ENCODE measurements at places on chromosomes 16 and 17.
A peak's percentile ranks its signal among the peaks of the same experiment; 100 is the strongest.

DNA sequence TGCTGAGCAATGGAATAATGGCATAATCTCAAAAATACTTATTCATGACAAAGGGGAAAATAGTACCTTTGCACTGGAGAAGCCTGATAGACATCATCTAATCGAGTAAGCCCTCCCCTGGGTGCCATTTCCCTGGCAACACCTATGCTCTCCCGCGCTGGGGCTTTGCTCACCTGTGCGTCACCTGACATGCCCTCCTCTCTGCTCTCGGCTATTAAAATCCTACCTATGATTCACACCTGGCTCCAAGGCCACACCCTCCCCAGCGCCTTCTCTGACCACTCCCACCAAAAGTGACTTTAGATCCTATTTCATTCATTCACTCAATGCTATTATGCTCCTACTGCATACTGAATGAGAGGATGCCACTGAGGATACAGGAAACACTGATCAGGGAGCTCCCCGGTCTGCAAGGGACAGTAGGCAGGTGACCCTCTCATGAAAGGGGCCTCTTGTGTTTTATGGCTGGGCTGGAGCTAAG, 83.9 kb downstream of the NT5M start:
- DNase-seq = no peak

GRCh38 chr17:8836821-8837562, 30.5 kb downstream of the PIK3R6 start:
- DNase-seq = no peak

- no peak for DNase-seq
Measured at GRCh38 chr17:2975469-2975958, 87.9 kb downstream of the OR1D5 start.

- no peak for DNase-seq
Measured at GRCh38 chr17:57035971-57036481, 49.0 kb upstream of the AKAP1 start.

GRCh38 chr17:42288803-42289610, 709 bp downstream of the STAT5A start:
- no peak for DNase-seq

DNA sequence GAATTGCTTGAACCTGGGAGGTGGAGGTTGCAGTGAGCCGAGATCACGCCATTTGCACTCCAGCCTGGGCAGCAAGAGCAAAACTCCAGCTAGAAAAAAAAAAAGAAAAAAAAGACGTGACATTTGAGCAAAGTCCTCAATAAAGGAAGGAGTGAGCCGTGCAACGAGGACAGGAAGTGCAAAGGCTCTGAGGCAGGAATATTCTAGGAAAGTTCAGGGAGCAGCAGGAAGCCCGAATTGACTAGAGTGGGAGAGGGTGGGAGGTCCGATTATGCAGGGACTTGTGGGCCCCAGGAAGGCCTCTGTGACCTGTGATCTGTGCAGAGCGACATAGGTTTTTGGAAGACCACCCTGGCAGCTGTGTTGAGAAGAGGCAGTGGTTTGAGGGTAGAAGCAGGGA, 8.6 kb upstream of the LASP1NB start:
- no peak for DNase-seq

DNA sequence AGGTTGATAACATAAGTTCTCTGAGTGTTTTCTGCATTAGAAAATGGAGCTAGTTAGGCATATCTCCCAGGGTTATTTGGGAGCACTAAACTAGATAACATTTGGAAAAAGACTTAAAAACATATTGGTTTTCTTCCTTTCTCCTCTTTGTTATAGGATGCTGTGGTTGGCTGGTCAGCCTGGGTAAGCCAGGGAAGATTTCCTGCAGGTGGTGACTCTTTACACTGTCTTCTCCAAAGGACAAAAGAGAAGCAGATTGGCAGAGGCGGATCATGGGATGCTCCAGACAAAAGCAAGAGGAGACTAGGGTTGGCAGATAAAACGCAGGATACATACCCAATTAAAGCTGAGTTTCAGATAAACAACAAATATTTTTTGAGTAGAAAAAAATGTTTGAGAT, 6.2 kb upstream of the CRYBA1 start:
- peak; percentile 46 for DNase-seq

GRCh38 chr16:28293601-28293960, 1.3 kb downstream of the SBK1 start:
- DNase-seq = no peak

DNA sequence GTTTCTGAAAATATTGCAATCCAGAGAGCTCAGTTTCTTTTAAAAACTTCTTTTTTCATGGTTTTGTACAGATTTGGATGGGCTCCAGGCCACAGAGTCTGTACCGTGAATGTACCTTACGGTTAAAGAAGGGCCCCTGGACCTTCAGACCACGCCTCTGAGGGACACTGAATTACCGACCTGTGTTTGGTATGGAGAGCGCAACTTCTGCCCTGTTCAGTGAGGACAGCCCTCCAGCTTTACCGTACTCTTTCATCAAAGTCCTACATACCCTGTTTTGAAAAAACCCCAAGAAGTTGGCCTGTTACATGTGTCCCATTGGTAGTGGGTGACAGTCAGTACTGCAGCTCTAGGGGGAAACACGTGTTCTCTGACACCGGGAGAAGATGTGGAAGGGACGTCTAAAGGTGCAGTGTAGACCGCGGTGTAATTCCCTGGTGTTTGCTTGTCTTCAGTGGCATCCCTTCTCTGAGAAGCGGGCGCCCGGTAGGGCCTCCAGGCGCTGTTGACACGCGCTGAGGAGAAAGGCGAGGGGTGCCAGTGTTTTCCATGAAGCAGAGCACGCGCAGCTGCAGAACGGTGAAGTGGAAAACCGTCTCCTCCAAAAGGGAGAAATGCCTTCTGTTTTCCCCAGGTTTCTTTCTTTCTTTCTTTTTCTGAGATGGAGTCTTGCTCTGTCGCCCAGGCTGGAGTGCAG, 6.2 kb downstream of the PGS1 start:
- no peak for DNase-seq

DNA sequence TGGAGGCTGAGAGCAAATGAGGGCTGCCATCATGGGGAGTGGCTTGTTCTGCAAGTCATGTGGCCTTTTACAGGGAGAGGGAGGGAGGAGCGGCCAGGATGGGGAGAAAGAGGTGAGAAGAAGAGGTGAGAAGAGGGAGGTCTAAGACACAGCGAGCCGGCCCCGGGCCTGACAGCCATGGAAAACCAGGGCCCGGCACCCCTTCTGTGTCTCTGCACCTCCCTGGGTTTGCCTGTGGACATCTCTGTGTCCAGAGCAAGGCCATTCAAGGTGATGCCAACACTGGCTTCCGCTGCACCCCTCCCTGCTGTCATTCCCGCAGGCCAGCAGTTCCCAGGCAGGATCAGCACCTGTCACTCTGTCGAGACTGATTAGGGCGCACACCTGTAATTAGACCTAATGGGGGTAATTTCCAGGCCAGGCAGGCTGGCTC, 75.6 kb downstream of the MGAT5B start:
- DNase-seq = no peak

DNA sequence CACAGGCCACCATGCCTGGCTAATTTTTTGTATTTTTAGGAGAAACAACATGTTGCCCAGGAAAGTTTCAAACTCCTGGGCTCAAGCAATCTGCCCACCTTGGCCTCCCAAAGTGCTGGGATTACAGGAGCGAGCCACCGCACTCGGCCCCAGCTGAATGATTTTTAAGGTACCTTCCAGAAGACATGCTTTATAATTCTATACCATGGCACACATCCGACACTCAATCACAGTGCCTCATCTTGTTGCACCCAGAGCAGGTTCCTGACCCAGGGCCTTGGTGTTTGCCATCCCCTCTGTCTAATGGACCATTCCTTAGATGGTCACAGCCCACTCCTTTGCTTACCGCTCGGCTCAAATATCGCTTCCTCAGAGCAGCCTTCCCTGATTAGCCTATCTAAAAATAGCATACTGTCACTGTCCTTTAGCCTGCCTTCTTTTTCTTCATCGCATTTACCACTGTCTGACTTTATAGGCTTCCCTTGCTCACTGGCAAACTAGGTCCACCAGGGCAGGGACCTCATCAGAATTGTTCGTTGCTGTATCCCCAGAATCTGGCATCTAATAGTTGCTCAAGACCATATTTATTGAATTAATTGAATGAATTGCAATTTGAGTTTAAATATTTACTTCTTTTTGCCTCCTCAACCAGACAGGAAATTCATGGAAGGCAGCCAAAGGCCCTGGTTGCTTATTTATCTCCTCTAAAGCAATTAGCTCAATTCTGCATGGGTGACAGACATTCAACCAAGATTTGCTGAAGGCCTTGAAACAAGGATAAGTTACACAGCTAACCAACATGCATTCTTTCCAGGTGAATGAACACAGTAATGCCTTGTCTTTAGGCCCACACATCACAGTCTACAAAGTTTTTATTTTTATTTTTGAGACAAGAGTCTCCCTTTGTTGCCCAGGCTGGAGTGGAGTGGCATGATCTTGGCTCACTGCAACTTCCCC, 6.3 kb upstream of the TENT4B start:
- no peak for DNase-seq

DNA sequence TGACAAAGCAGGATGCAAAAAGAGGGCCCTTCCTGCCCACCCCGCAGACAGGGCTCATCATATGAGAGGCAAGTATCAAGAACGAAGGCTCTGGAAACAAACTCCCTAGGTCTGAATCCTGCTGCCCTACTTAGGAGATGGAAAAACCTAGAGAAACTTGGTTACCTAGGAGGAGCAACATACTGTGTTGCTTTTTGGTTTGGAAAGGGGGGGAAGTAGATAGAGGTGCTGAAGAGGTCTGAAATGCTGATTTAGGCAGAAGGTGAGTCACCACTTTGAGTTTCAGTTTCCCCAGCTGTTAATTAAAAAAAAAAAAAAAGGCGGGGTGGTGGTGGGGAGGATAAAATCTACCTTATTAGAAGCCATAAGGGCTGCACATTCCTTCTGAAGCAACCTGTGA, 1.5 kb downstream of the N4BP1 start:
- no peak for DNase-seq

DNA sequence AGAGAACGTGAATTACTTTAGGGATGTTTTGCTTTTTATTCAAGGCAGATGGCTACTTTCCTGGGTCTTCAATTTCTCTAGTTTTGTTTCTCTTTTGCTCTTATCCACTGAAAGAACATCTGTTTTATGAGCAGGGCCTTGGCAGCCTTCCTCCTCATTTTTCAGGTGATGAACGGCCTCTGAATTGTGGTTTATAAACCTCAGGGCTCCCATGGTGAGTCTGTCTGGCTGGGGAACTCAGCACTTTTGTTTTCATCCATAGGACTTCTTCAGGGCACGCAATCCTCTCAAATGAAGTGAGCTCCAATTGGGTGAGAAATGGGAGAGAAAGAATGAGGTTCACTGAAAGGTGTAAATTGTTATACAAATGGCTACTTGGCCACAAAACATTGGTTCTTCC, 186.4 kb upstream of the ERCC4 start:
- DNase-seq = no peak

DNA sequence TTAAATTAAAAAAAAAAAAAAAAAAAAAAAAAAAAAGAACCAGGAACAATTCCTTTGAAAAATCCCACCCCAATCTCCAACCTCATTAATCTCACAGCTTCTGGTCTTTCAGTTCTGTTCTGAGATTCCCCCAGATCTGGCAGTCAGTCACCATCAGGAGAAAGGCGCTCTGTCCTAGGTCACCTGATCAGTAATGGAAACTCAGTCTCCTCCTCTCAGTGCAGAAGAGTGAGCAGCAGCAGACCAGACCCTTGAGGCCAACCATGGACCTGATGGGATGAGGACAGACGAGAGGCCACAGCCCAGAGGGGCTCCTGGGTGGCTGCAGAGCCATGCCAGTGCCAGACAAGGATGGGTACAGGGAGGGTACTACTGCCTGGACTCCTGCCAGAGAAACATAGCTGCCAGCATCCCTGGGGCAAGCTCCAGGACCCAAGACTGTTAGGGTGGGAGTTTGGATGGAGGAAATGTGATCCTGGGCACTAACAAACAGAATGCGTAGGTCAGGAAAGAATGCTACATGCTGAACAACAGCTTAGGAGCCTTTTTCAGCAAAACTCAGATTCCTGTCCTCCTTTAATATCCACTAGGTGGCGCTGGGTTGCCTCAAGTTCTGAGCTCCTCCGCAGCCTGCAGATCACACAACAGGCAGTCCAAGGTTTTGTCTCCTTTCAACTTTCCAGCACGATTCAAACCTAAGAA, 28.7 kb downstream of the MPG start:
- DNase-seq = peak; percentile 89

DNA sequence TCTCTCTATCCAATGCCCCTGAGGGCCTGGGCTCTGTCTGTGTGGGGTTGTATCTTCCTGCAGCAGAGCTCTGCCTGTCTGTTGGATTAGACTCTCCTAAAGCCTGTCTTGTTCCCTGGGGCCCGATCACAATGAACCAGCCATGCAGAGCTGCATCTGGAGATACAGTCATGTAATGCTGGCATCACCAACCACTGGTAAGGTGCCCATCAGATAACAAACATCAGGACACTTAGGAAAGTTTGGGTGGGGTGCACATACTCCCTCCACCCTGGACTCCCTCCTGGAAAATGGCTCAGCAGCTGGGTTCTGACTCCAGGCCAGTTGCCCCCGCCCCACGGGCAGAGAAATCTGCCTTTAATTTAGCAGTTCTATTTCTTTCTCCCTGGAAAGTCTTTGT, 61.3 kb upstream of the BRD7 start:
- DNase-seq = no peak

- no peak for DNase-seq
Measured at GRCh38 chr16:75203096-75203495, 3.9 kb downstream of the CTRB2 start.

GRCh38 chr16:56518425-56518824, 1.4 kb downstream of the BBS2 start:
- no peak for DNase-seq

DNA sequence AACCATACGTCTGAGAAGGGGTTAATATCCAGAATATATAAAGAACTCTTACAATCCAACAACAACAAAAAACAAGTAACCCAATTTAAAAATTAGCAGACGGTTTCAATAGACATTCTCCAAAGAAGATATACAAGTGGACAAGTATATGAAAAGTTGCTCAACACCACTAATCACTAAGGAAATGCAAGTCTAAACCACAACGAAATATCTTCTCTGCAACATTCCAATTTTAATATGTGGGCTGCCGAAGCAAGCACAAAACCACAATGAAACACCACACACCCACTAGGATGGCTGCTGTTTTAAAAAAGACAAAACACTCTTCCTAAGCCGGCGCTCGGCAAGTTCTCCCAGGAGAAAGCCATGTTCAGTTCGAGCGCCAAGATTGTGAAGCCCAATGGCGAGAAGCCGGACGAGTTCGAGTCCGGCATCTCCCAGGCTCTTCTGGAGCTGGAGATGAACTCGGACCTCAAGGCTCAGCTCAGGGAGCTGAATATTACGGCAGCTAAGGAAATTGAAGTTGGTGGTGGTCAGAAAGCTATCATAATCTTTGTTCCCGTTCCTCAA, 5.9 kb upstream of the SLC13A2 start:
- no peak for DNase-seq

GRCh38 chr16:4103745-4104144, 12.5 kb downstream of the ADCY9 start:
- DNase-seq = no peak

- peak; percentile 48 for DNase-seq
Measured at GRCh38 chr16:31453255-31454204, 5.8 kb upstream of the ARMC5 start.

- peak; percentile 74 for DNase-seq
Measured at GRCh38 chr16:12228602-12229499, 252.3 kb downstream of the SNX29 start.

- DNase-seq = peak; percentile 52
Measured at GRCh38 chr17:3963237-3964201, 718 bp downstream of the ATP2A3 start.

GRCh38 chr16:51818342-51818944, 667.4 kb upstream of the SALL1 start:
- DNase-seq = peak; percentile 74

GRCh38 chr16:89732918-89733242, 11.5 kb downstream of the ZNF276 start:
- DNase-seq = no peak

Measured in neural progenitor cell (in vitro differentiated cells).